Activated T-cell treated with anti-CD3 and anti-CD28 coated beads, Interleukin-2, amount 50 U/mL, for 24 hours (primary cell): ENCODE measurements at places on chromosomes 3 and 15.

- H3K4me1 ChIP-seq, result peaks cover 3% of the 10 kb centered on the region
- H3K36me3 ChIP-seq, result no peaks in the 10 kb centered on the region
- H3K27ac ChIP-seq, result no peak overlapping the region
- no peak for DNase-seq
- no peak overlapping the region for H3K4me3 ChIP-seq
- peaks cover 16% of the 10 kb centered on the region for H3K27me3 ChIP-seq
Observed at GRCh38 chr15:75238150-75238549, 20.0 kb upstream of the GOLGA6C start.

DNA sequence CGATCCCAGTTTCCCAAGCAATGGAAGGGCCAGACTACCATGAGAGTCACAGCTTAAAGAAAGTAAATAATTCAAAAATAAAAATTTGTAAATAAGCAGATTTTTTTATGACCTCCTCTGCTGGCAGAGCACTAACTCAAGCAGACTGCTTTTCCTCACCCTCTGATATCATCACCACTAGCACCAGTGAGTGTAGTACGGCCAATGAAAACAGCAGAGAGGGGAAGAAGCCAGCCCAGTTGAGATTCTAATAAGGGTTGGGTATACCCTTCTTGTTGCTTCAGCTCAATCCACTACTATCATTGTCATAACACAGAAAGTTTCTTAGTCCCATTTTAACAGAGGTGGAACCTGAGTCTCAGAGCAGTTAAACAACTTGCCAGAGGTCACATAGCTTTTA is 193.1 kb downstream of the ERC2 start:
- H3K4me1 ChIP-seq, result no peaks in the 10 kb centered on the region
- peaks cover 19% of the 10 kb centered on the region for H3K27me3 ChIP-seq

GRCh38 chr15:39357480-39358268 is 223.2 kb upstream of the THBS1 start:
- H3K27ac ChIP-seq, result no peak overlapping the region
- DNase-seq, result no peak
- no peaks in the 10 kb centered on the region for H3K36me3 ChIP-seq
- no peaks in the 10 kb centered on the region for H3K4me1 ChIP-seq
- peaks cover 11% of the 10 kb centered on the region for H3K27me3 ChIP-seq

DNA sequence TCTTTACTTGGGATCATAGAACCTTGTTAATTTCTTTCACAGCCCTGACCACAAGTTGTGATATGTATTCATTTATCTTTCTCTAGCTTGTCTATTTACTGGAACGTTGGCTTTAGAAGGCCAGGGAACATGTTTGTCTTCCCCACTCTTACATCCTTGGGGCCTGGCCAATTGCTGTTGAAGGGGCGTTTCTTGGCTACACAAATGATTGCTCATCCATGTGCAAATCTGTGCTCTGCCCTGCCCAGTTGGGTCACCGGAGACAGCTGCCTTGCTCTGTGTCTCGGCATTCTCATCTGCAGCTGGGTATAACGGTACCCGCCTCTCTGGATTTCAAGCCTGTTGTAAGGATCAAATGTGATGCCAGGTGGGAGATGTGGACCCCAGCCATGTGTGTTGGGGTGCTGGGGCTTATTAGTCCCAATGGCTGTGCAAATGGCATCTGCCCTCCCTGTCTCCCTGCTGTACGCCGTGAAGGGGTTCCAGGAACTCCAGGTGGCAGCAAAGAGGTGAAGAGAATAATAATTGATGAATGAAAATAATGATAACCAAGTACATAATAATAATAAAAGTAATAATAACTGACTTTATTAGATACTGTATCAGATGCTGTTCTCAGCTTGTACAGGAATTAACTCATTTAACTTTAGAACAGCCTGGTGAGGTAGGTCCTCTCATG is 24.0 kb upstream of the TLE3 start:
- H3K27me3 ChIP-seq, result peaks cover 8% of the 10 kb centered on the region
- no peak overlapping the region for H3K27ac ChIP-seq
- H3K36me3 ChIP-seq, result no peaks in the 10 kb centered on the region
- H3K4me1 ChIP-seq, result peaks cover 3% of the 10 kb centered on the region
- H3K4me3 ChIP-seq, result no peak overlapping the region
- DNase-seq, result no peak

GRCh38 chr3:122299215-122299614 is 25.8 kb upstream of the CSTA start:
- H3K27me3 ChIP-seq, result no peaks in the 10 kb centered on the region
- H3K27ac ChIP-seq, result peak overlapping the region; percentile 31
- no peak overlapping the region for H3K4me3 ChIP-seq
- H3K36me3 ChIP-seq, result no peaks in the 10 kb centered on the region

GRCh38 chr3:59127071-59127470 is 77.2 kb upstream of the CFAP20DC start:
- H3K4me1 ChIP-seq, result no peaks in the 10 kb centered on the region
- no peak overlapping the region for H3K27ac ChIP-seq
- no peaks in the 10 kb centered on the region for H3K36me3 ChIP-seq
- no peak for DNase-seq
- no peak overlapping the region for H3K4me3 ChIP-seq

- H3K4me3 ChIP-seq, result no peak overlapping the region
- peaks cover 18% of the 10 kb centered on the region for H3K36me3 ChIP-seq
- no peak for DNase-seq
- H3K27ac ChIP-seq, result no peak overlapping the region
Observed at GRCh38 chr3:195612075-195612800, 28.5 kb upstream of the APOD start.

DNA sequence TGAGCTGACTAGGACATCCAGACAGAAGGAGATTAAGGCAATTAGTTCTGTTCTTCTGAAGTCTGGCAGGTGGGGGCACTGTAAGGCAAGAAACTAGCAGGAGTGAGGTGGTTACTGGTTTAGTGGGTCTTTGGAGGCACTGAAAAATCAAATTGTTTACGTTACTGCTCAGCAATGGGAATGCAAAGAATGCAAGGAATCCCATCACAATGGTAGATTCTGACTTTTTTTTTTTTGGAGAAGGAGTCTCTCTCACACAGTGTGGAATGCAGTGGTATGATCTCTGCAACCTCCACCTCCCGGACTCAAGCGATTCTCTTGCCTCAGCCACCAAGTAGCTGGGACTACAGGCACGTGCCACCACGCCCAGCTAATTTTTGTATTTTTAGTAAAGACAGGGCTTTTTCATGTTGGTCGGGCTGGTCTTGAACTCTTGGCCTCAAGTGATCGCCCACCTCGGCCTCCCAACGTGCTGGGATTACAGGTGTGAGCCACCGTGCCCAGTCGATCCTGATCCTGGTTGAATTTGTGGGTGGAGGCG is 16.4 kb downstream of the FAM107A start:
- H3K27me3 ChIP-seq, result peaks cover 5% of the 10 kb centered on the region
- H3K36me3 ChIP-seq, result no peaks in the 10 kb centered on the region
- no peak overlapping the region for H3K4me3 ChIP-seq
- H3K4me1 ChIP-seq, result no peaks in the 10 kb centered on the region

- no peak overlapping the region for H3K4me3 ChIP-seq
- no peaks in the 10 kb centered on the region for H3K27me3 ChIP-seq
- H3K36me3 ChIP-seq, result peaks cover 6% of the 10 kb centered on the region
- no peak overlapping the region for H3K27ac ChIP-seq
Observed at GRCh38 chr3:52385157-52385556, 59.7 kb downstream of the SEMA3G start.

GRCh38 chr3:100710261-100710968 is 1.1 kb downstream of the TFG start:
- H3K4me3 ChIP-seq, result peak overlapping the region; percentile 81
- H3K4me1 ChIP-seq, result peaks cover 51% of the 10 kb centered on the region
- H3K27ac ChIP-seq, result peak overlapping the region; percentile 90
- DNase-seq, result peak; percentile 74
- no peaks in the 10 kb centered on the region for H3K27me3 ChIP-seq
